Fibroblast of villous mesenchyme (primary cell): ENCODE measurements at places on chromosomes 2 and 18.

DNA sequence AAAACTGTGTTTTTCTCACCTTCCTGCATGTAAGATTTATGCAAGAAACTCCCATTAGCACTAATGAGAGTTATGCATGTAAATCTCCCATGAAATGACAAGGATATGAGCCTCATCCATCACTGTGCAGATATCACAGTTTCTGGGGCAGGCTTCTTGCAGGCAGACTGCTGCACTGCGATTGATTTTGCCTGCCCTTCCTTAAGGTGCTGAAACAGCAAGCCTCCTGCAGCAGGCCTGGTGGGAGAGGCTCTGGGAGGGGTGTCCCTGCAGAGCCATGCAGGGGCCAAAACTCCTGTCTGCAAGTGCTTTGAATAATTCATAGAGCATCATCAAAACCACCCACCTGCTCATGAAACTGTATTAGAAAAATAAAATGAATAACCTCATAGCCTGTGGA lies 285.9 kb downstream of the MYT1L start:
- no peak for DNase-seq

GRCh38 chr2:205731583-205731981 lies 49.3 kb downstream of the NRP2 start:
- peak; percentile 93 for DNase-seq

GRCh38 chr18:70429847-70430500 lies 141.1 kb downstream of the SOCS6 start:
- no peak for DNase-seq

GRCh38 chr2:8522687-8523086 lies 159.2 kb upstream of the ID2 start:
- no peak for DNase-seq

GRCh38 chr18:39751161-39751560 lies 2185.6 kb upstream of the CELF4 start:
- DNase-seq = no peak

- DNase-seq = no peak
Observed at GRCh38 chr2:119856469-119856901, 96.8 kb downstream of the PTPN4 start.

GRCh38 chr2:121356058-121356640 lies 71.1 kb upstream of the TFCP2L1 start:
- DNase-seq = peak; percentile 74

DNA sequence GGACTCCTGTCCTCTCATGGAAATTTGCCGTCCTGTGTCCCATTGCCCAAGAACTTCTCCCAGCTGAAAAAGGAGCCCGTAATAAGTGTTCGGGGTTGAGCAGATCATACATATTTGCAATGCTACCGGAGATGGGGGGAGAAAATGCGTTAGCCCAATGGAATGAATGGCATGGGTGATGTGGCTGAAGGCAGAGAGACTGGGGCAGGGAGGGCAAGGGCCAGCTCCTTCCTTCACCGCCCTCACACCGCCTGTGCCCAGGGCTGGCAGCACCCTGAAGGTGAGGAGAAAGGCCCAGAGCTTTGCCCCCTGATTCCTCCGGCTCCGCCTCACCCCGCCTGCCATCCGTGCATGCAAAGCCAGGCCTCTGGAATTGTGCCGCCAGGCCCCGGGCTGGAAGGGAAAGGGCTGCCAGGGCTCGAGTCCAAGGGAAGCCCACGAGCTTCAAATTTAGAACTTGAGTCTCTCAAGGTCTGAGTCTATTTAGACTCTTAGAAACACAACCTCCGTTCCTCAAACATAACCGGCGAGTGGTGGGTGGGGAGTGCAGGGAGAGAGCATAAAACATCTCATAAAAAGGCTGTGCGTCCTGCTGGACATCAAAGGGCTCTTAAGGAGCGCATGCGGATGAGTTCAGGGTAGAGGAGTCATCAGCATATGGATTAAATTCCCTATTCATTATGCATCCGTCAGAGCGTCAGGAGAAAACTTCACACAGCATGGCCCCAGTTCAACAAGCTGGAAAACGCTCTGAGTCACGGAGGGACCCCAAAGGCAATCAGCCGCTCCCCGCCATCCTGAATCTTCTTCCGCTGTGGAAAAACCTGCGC lies 121.7 kb upstream of the GLI2 start:
- peak; percentile 40 for DNase-seq

DNA sequence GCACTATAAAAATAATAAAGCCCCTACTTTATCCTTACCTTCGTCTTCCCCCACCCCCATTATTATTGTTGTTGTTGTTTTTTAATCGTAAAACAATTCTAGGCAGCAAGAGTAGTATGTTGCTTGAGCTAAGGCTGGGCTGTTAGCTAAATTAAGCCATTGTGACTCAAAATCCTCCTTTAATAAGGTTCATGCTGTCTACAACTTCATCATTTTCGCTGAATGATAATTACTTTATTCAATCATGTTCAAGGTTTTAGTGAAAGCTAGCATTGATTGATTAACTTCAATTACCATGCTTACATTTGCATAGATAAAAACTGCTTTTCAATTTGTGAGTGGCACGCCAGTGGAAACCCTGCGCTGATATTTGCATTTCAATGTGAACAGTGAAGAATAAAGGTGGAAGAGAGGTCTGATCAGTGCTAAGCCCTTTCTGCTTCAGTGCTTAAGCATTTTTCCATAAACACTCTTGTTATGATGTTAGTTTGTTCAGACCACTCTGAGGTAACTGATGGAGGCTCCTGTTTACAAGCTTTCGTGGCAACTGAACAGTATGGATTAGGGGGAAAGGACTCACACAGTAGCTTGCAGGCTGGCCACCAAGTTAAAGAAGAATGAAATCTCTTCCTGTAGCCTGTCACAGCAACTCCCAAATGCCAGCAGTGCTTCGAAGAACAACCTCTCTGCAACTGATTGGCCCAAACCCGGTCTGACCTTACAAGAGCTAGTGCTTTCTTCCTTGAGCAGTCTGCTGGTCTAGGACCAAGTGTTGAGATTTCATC lies 156.8 kb downstream of the GPD2 start:
- no peak for DNase-seq

- no peak for DNase-seq
Observed at GRCh38 chr2:168517816-168518215, 61.7 kb downstream of the CERS6 start.

DNA sequence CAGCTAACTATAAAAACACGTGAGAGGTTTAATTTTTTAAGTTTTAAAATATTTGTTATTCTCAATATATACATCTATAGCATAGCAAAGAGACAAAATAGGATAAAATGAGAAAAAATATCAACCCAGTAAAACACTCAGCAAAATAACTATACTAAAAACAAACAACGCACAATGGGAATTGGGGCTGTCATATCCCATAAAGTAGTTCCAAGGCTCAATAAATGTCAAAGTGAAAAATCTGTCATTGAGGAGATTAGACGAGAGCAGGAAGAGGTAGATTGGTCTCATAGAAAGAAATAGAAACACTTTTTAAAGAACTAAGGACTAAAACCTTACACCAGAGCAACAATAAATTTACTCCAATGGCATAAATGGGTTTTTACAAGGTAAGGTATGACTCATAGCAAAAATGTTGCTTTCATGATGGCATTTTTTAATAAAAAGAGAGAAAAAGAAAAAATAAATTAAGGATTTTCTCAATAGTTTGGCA lies 153.7 kb downstream of the EVA1A start:
- DNase-seq = no peak

- DNase-seq = no peak
Observed at GRCh38 chr2:159095813-159096212, 127.4 kb downstream of the TANC1 start.

DNA sequence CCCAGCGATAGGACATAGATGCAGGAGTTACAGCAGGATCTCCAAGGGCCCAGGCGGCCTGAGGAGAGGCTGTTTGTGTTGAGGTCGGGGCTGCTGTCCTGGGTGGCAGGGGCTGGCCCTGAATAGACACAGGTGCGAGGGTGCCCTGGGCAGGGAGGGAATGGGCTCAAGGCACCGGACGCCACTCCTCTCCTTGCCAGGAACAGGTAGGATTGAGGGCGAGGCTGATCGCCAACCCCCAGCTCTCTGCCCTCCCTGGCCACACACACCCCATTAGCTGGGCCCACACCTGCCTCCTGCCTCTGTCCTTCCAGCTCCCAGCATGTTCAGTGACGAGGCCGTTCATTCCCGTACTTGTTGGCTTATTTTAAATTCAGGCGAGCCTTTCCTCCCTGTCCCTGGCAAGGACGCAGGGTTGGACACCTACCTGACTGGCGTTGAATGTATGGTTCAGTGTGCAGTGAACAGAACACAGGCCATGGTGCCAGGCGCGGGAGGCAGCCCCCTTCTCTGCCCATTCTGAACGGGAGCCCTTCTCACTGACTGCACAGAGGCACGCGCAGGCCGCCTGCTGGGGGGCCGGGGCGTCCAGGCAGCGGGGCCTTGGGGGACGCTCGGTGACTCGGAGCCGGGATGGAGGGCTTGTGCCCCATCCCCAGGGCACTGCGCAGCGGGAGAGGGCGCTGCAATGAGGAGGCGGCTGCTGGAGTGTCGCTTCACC lies 41.3 kb upstream of the SNED1 start:
- no peak for DNase-seq

- peak; percentile 85 for DNase-seq
Observed at GRCh38 chr2:237156031-237156856, 70.6 kb downstream of the COPS8 start.

GRCh38 chr2:26534098-26534864 lies 56.4 kb upstream of the OTOF start:
- no peak for DNase-seq

GRCh38 chr18:24080861-24081260 lies 58.0 kb upstream of the CABYR start:
- no peak for DNase-seq

- DNase-seq = peak; percentile 56
Observed at GRCh38 chr2:241692448-241692847, 5.8 kb upstream of the DTYMK start.

DNA sequence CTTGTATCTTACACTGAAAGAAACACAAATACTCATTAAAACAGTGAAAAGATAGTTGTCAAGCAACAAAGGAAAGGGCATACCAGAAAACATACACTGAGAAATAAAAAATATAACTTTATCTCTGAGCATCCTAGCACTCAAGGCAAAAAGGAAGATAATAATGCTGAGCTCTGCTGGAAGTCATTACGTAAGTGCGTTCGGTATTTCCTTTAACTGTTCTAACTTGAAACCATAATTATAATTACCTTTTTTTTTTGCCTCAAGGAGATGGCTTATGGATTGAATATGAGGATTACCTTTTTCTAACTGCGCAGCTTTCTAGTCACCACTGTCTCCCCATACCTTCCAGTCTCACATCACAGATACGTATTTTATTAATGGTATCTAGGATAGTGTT lies 308.1 kb downstream of the GBX2 start:
- DNase-seq = peak; percentile 16

GRCh38 chr2:25119263-25119662 lies 49.1 kb downstream of the POMC start:
- no peak for DNase-seq

DNA sequence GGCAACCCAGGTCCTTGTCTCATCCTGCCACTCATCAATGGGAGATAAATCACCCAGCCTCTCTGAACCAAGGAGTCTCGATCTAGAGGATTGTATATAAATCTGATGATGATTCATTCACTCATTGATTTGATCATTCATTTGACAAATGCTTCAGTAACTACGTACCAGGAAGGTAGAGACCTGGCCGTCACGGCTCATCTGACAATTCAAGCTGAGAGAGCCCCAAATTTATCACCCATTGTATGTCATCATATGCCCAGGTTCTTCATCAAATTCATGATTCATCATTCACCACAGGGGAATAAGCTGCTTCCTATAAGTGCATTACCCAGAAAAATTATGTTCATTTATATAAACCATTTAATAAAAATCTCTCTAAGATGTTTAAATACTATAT lies 116.9 kb downstream of the FAM161A start:
- DNase-seq = no peak

GRCh38 chr2:23668756-23669304 lies 258.1 kb downstream of the ATAD2B start:
- no peak for DNase-seq
